ENCODE measurements at places on chromosomes 11 and 22.

DNA sequence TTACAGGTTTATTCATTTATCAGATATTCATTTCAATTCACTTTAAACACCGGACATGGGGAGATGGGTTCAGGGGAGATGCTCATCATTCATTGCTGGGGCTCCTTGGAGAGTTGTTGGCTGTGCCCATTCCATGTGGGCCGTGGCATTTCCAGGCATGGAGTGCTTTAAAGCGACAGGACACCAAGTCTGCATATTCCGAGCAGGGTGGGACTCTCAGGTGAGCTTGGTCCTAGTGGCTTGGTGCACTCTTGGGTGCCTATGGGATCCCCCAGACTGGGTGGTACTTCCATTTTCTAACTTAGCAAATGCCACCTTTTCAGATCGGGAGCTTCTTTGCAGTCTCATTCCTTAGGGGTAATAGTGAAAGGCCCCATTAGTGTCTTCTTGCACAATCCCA, 619.5 kb upstream of the CADM1 start:
- no peak for DNase-seq

GRCh38 chr11:93718057-93718563, 23.2 kb downstream of the TAF1D start:
- peak; percentile 48 for DNase-seq

DNA sequence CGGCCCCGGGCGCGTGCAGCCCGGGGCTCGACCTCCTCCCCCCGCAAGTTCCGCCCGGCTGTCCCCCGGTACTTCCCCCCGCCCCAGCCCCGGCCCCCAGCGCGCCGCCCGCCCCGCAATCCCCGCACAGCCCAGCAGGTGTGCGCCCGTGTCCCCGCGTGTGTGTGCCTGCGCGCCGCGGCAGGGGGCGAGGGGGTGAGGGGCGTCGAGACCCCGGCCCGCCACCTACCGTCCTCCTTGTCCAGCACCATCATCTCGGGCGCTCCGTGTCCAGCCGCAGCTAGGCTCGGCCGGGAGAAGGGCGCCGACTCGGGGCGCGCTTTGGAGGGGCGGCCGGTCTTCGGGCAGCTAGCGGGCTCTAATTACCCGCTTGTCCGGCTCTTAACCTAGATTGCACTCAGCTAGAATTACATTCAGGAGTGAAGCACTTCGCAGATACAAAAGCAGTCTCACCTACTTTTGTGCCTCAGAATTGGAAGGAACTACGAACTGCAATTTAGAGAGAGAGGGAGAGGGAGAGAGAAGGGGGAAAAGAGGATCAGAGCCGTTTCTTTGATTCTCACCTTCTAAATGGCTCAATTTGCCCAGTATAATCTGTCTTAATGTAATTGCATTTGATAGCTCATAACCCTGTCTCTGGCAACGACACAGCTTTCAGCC, 439 bp downstream of the LMO1 start:
- no peak for DNase-seq

GRCh38 chr22:24727218-24727851, 47.2 kb downstream of the PIWIL3 start:
- DNase-seq, result no peak

GRCh38 chr11:114166897-114167323, 107.4 kb downstream of the ZBTB16 start:
- DNase-seq, result peak; percentile 52

Data from CD4-positive, alpha-beta T cell treated with Interleukin-21 for 1 hour (primary cell).